Tibial artery (tissue), 4 donors: ENCODE measurements at places on chromosomes 5 and 9.

DNA sequence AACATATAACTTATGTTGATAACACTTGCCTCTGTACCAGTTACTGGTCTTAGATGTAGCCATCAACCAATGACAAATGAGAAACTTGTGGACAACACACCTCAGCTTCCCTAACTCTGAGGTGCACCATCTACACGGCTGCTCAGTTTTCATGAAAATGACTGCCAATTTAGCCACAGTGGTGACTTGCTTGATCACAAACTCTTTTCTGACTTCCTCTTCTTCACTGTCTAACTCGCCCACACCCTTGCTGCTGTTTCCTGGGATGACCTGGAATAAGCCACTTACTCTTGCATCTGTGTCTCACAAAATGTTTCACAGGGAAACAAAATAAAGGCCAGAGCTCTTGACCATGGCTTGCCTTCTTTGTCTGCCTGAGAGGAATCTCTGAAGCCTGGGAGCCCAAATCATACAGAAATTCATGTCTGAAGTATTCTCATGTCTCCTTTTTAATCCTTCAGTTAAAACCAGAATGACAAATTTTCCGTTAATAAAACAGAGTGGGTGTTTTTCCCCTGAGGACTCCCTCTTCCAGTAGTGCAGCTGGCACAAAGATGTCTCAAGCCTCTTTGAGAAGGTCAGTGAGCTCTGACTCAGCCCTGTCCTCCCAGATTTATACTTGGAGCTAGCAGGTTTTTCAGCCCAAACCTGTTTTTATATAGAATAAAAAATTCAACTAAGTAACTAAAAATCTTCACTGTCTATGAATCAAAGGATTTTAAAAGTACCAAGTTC, 126.5 kb upstream of the PAM start:
- DNase-seq = no peak

DNA sequence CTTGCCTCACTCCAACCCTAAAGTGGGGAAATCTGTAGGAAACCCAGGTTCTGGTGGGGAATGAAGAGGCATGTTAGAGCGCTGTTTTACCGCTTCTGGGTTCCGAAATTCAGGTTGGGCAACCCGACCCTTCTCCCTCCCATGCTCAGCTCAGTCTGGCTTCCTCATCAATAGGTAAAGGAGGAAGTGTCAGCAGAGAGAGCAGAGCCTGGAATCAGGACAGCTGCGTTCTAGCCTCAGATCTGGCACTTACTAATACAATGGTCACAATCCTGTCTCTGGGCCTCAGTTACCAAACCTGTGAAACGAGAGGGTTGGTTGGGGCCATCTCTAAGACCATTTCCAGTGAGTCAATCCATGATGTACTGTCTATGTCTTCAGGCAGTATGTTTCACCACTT, 16.2 kb upstream of the TNIP1 start:
- no peak for DNase-seq

DNA sequence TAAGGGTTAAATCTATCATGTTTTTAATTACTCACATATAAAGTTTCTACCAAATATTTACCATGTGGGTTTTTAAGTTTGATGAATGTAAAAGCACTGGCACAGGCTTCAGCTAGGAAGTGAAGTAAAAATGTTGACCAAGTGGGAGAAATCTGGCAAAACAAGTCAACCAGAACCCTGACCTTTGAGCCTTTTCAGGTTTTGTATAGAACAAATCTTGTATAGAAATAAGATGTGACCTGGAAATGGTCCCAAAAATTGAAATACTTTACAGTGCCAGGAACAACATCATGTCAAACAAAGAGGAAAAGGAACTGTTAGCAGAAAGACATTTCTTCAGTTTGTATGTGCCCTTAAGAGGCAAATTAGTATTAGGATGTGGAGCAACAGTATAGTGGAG, 137.6 kb downstream of the CCDC192 start:
- DNase-seq = no peak

DNA sequence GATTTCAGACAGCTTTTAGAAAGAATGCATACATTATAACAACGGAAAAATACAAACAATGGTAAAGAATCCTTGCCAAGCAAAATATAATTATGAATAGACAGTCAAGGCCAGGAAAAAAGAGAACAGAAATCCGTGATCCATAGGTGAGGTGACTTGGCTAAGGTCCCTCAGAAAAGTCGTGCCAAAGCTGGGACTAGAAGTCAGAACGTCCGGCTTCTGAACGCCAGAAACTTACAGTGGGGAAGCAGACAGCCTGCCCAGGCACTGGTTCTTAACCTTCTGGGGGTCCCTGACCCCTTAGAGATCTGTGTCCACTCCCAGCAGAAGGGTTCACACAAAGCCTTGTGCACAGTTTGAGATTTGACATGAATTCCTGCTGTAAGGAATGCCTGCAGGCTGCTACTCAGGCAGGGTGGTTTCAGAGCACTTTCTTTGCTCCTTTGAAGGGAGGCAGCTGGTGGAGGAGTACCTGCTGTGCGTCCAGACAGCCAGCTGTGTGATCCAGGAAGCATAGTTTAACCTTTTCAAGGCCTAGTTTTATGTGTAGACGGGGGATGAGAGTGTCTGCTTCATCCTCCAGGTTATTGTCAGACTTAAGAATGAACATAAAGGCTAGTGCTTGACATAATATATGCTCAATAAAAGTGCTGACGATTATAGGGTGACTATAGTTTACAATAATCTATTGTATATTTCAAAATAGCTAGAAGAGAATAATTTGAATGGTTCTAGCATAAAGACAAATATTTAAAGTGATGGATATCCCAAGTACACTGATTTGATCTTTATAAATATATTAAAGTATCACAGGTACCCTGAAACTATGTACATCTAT, 852 bp downstream of the ARHGEF37 start:
- no peak for DNase-seq

GRCh38 chr9:111599955-111600343, 502 bp upstream of the PTGR1 start:
- no peak for DNase-seq

- DNase-seq = no peak
Observed at GRCh38 chr9:22131817-22132216, 122.7 kb upstream of the CDKN2B start.

- no peak for DNase-seq
Observed at GRCh38 chr5:14399054-14399692, 182.4 kb upstream of the OTULINL start.

DNA sequence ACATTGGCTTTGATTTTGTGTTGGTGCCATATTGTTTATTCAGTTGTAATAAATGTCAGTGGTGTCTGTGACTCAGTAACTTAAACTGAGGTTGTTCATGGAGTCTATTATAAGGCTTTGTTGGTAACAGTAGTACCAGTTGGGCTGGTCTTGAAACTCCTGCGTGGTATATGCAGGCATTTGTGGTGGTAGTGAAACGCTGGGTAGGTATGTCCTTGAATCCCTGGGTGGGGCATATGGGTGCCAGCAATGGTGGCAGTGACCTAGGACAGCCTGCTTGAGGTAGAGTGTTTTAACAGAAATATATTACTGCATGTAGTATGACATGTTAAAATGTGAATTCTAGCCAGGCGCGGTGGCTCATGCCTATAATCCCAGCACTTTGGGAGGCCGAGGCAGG, 1058.5 kb upstream of the SEMA6A start:
- DNase-seq = no peak

DNA sequence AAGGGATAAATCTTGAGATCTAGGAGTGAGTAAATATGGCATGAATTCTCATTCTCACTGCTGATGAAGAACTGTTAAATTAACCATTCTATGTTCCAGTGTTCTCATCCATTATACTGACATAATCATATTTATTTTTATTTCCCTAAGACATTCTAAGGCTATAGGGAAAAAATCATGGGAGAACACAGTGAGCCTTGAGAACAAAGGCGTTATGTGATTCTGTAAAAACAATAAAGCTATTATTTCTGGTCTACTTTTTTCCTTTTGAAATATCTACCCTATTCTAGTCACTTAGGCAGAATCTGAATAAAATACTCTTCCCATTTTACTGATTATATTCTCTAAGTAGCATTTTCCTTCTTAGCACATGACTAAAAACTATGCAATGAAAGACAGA, 155.7 kb upstream of the ADAMTS16 start:
- DNase-seq = no peak

- no peak for DNase-seq
Observed at GRCh38 chr9:37663926-37664325, 13.2 kb downstream of the FRMPD1 start.

GRCh38 chr9:76987594-76988200, 31.8 kb upstream of the FOXB2 start:
- DNase-seq = no peak

DNA sequence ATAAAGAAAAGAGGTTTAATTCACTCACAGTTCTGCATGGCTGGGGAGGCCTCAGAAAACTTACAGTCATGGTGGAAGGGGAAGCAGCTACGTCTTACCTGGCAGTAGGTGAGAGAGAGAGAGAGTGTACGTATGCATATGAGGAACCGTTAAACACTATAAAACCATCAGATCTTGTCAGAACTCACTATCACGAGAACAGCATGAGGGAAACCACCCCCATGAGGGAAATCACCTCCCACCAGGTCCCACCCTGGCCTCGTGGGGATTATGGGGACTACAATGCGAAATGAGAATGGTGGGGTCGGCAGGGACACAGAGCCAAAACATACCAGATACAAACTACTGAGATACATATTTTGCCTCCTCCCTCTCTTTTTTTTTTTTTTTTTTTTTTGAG, 10.8 kb upstream of the FER start:
- DNase-seq = no peak

DNA sequence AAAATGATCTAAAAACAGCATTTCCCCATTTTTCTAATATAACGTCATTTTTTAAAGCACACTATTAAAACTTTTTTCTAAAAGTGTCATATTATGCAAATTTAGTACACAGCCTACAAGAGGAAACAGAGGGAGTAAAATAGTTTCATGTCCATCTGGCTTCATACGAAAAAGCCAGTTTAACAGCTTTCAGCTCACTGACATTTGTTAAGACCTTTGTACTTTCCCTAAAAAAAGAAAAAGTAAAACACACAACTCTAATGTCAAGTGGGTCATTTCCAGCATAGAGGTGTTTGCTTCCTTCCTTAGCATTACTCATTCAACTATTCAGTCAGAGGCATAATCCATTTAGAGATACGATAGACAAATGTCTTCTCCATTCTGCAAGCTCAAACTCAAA, 49.4 kb downstream of the ABHD17B start:
- DNase-seq = no peak

DNA sequence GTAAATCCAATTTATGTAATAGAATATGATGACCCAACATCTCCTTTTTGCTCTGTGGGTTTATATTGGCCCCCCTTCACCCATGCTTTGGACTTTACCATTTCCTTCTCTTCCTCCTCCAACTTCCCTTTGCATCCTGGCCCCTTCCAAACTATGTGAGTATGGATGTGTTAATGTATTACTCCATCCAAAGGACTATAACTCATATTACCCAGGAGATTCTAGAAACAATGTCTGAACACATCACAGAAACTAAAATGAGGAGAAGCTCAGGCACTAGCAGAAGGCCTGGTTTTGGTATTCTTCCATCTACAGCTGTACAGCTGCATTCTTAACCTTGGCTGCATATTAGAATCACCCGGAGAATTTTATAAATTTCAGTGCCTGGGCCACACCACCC, 110.7 kb downstream of the PDE4D start:
- DNase-seq = no peak

DNA sequence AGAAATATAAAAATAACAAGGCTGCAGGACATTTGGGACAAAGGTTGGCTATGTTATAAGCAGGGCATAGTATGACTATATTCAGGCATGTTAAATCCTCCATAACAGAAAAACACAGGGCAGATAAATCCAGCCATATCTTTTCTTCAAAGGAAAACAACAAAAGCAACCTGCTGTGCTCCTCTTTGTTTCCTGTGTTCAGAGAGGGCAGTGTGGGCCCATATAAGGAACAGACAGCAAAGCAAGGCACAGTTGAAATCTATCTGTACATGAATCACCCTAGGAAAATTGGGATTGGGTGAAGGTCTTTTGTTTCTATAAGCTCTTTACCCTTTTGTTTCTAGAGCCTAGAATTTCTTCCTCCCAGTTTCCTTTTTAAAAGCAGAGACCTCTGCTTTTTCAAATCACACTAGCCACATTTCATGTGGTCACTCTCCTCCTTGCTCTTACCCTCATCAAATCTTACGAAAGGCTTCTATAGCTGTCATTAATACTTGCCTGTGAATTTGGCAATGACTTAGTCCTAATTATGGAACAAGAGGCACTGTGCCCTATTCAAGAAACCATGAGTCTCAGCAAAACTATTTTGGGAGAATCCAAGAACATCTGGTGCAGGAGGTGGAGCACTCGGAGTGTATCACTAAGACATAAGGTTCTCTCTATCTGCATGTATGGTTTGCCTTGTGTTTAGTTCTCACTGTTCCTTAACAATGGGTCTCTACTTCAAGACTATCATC, 1.8 kb downstream of the GZMA start:
- no peak for DNase-seq

DNA sequence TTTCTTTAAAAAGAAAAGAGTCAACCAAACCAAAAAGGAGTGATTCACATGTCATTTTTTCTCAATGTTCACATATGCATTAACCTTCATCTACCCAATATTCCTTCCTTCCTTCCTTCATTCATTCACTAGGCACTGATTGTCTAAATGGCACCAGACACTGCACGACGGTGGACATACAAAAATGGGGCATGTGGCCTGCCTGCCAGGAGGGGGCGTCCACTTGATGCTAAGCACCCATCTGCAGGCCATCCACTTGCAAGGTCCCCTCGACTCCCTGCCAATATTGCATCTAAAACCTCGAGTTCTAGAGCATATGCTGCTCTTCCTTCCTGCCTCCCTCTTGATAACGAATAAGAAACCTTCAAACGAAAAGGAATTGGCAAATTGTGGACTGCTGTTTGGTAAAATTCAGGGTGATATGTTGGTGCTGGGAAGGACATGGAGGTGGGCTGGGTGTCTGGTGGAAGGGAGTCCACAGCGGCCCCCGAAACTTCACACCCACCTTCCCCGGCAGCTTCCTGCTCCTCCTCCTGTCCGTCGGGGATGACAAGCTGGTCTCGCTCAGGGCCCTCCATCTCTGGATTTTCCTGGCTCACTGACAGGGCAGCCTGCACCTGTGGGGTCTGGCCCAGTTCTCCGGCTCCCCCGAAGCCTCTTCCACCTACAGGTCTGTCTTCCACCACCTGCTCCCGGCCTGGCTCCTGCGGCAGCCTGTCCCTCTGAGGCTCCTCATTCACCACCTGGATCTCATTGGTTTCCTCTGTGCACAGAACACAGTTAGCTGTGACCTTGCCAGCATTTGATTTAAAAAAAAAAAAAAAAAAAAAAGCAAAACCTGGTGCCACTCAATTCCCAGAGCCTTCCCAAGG, 64.3 kb downstream of the GOLM1 start:
- DNase-seq = no peak
